Testis (tissue), 5 donors: ENCODE measurements at places on chromosomes 5 and 9. TPM values are rescaled to one million over a fixed set of nuclear protein-coding genes. Genes with fewer than 3 reads are reported as not detected.

C1QTNF2 gene
- 6.4 TPM for total RNA-seq

SIMC1 gene
- total RNA-seq, result 106 TPM

RNF224 gene
- 0.71 TPM for total RNA-seq

ACOT12 gene
- total RNA-seq, result 0.31 TPM

PCDHB11 gene
- total RNA-seq, result 4.2 TPM

ALDH7A1 gene
- 68.3 TPM for total RNA-seq

EMB gene
- total RNA-seq, result 32.4 TPM

TLR4 gene
- 5.0 TPM for total RNA-seq

SOWAHA gene
- total RNA-seq, result 1.3 TPM

PCBD2 gene
- total RNA-seq, result 13.4 TPM

OR1J2 gene
- 0.62 TPM for total RNA-seq

SPATA31C1 gene
- total RNA-seq, result 13.5 TPM

SLC25A48 gene
- 1.4 TPM for total RNA-seq

CD72 gene
- 0.63 TPM for total RNA-seq

PCDHGB6 gene
- 9.9 TPM for total RNA-seq

SLC4A9 gene
- 1.2 TPM for total RNA-seq

DNA sequence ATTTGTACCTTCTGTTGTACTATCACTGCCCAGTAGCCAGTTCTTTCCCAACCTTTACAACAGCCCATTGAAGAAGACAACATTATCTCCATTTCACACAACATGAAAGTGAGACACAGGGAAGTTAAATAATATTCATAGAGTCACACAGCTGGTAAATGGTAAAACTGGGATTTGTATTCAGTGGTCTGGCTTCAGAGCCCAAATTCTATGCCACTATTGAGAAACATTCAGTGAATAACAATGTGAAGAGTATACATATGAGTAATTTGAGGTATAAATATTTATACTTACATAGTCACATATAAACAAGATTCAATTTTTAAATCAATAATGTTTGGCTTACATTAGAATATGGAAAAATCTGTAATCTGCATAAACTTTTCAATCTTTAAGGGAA is 13.8 kb downstream of the SMIM15 start:
- no peak for DNase-seq

- no peak for DNase-seq
Observed at GRCh38 chr5:141322261-141322660, 1.7 kb upstream of the TAF7 start.

- no peak for DNase-seq
Observed at GRCh38 chr9:135501261-135502167, 1.0 kb downstream of the MRPS2 start.

- DNase-seq, result no peak
Observed at GRCh38 chr9:6923086-6923485, 165.3 kb downstream of the KDM4C start.

DNA sequence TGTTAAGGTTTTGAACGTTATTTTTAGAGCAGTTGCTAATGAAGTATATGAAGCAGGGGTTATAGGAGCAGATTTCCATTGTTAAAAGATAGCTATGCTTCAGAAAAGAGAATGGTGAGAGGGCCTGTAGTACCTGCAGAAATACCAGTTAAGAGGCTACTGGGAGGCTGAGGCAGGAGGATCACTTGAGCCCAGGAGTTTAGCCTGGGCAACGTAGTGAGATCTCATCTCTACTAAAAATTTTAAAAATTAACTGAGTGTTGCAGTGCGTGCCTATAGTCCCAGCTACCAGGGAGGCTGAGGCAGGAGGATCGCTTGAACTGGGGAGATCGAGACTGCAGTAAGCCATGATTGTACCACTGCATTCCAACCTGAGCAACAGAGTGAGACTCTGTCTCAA is 148.8 kb downstream of the ZCCHC7 start:
- no peak for DNase-seq

DNA sequence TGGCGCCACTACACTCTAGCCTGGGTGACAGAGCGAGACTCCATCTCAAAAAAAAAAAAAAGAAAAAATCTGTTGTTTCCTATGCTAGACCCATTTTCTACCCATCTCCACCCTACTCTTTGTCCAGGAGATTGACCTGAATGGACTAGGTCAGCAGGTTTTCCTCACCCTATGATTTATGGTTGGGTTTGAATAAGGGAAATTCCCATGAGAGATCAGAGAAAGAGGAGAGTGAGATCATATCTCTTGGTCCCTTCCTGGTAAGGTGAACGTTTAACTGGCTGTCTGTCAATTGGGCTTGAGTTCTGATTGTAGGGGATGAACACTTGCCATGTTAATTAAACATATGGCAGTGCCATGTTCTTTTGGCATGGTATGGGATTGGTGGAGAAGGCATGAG is 387.4 kb downstream of the MAN2A1 start:
- no peak for DNase-seq

- no peak for DNase-seq
Observed at GRCh38 chr9:133634081-133634691, 2.0 kb upstream of the DBH start.

- DNase-seq, result peak; percentile 34
Observed at GRCh38 chr5:17219006-17219422, 1.6 kb downstream of the BASP1 start.

- no peak for DNase-seq
Observed at GRCh38 chr9:124878021-124878420, 16.1 kb downstream of the ARPC5L start.

GRCh38 chr5:39226100-39226451 is 6.7 kb upstream of the FYB1 start:
- no peak for DNase-seq

GRCh38 chr9:94984891-94985476 is 258.5 kb downstream of the AOPEP start:
- DNase-seq, result no peak

GRCh38 chr9:18666348-18666747 is 192.4 kb downstream of the ADAMTSL1 start:
- DNase-seq, result no peak

GRCh38 chr9:70477146-70477745 is 62.8 kb upstream of the KLF9 start:
- DNase-seq, result no peak

DNA sequence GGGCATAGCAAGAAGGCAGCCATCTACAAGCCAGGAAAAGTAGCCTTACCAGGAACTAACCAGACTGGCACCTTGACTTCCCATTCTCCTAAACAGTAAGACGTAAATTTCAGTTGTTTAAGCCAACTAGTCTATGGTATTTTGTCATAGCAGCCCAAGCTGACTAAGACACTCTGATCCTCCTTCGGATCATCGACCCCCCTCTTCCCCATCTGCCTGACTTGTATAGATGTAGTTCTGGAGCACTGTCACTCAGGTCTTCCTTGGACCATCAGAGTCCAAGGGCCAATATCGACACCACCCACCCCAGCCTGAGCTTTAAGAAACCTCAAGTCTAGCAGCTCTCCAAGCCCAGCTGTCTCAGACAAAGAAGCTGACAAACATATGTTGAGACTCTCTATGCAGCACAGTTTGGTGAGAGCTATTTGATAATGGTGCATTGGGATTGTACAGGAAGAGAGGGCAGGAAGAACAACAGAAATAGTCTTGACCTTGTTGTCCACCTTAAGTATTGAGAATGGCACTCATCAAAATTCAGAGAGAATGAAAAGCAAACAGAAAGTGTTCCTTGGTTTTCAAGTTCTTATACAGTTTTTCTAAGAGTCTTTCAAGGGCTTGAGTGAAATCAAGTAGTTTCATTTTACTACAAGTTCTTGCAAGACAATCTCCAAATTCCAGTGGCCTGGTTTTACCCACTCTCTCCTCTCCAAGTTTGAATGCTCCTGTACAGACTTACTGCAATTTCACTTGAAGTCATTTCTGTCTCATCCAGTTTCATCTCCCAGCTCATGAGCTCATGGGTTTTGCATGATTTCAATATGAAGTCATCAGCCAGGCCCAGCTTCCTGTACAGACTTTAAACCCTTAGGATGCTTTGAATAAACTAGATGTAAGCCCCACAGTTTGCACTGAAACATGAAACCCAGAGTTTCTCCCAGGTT is 122.3 kb upstream of the RAI14 start:
- no peak for DNase-seq

GRCh38 chr5:116583862-116584222 is 9.2 kb upstream of the SEMA6A start:
- DNase-seq, result no peak

DNA sequence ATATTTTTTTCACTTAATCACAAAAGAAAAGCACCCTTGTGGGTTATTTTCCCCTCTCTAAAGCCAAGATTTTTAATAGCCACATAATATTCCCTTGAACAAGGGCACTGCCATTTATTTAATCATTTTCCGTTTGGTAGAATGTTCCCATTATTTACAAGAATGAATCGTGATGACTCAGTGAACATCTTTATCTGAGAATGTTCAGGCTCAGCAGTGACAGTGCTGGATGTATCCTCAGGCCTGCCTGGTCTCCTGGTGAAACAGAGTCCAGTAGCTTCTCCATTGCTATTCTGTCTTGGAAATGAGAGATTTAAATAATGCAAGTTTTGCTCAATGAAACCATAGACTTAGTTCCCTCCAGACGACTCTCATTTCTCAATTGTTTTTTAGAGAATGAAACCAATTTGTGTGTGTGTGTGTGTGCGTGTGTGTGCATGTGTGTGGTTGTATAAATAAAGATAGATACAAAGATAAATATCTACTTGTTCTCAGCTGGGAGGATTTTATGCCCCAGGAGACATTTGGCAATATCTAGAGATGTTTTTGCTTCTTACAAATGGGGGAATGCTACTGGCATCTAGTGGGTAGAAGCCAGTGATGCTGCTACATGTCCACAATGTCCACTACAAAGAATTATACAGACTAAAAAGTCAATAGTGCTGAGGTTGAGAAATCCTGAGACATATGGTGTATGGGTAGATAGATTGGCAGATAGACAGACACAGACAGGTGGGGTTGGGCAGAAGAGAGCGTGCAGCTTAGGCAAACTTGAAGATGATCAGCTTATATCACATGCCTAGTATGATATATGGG is 55.0 kb downstream of the PAPPA start:
- no peak for DNase-seq

- peak; percentile 31 for DNase-seq
Observed at GRCh38 chr9:27457445-27457844, 66.6 kb upstream of the IFNK start.

DNA sequence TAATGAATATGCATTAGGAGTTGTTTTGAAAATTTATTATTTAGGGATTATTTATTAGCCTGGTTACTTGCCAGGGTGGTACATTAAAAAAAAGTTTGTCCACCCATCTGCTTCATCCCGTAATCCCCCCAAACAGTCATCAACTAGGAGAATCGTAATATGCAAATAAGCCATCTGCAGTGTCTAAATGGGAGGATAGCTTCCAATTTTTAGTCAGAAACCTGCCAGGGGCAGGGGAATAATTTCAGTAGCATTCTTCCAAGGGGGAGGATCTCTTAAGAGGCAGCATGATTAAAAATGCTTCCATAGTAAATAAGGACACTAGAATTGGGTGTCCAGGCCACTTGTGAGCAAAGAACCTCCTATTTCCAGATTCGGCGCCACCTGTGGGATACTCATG is 43.3 kb downstream of the SH3GL2 start:
- DNase-seq, result no peak

GRCh38 chr9:1837453-1838084 is 177.6 kb upstream of the SMARCA2 start:
- peak; percentile 69 for DNase-seq

- DNase-seq, result no peak
Observed at GRCh38 chr5:1498623-1499416, 24.9 kb downstream of the LPCAT1 start.

DNA sequence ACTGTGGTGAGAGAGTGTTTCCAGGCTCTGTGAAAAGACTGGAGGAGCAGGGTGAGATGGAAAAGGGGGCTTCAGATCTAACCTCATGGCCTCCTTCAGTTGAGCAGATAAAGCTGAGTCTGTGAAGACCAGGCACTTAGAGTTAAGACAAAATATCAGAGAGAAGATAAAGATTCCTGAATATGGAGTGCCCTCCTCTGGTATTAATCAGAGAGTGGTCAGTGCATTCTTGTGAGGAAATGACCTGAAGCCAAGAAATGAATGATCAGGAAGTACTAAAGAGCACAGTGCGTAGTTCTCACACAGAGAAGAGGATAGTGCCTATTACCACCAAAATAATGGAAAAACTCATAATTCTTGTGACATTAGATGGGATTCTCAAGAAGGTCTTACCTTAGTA is 1417.0 kb upstream of the ACO1 start:
- DNase-seq, result no peak

- DNase-seq, result no peak
Observed at GRCh38 chr5:83151821-83152220, 74.5 kb downstream of the XRCC4 start.

- no peak for DNase-seq
Observed at GRCh38 chr5:155508673-155509072, 495.1 kb downstream of the KIF4B start.
